HFFc6 (cell line): ENCODE measurements at places on chromosomes 5 and 9. TPM values are rescaled to one million over a fixed set of nuclear protein-coding genes. Genes with fewer than 3 reads are reported as not detected.

GRCh38 chr5:57311921-57312735, 138.3 kb downstream of the GPBP1 start:
- peaks cover 20% of the 10 kb centered on the region for H3K4me1 ChIP-seq
- no peak for DNase-seq
- H3K4me3 ChIP-seq: no peak overlapping the region
- H3K36me3 ChIP-seq: peaks cover 17% of the 10 kb centered on the region
- no peak overlapping the region for H3K27ac ChIP-seq
- H3K27me3 ChIP-seq: peaks cover 11% of the 10 kb centered on the region

DNA sequence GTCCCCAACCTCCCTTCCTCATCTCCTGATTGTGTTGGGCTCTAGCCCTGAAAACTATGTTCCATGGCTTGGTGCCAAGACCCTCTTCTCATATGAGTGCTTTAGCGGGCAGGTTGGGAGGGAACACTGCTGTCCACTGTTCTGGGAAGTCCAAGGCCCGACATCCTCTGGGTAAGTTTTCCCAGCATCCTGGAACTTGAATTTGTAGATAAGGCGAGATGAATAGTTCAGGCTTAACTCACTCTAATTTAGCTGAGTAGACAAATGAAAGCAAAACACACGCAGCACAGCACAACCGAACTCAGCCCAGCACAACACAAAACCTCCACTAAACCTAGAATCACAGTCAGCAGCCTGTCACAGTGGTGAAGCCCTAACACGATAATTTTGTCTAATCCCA, 95.3 kb upstream of the SLC28A3 start:
- no peak for DNase-seq
- no peak overlapping the region for H3K4me3 ChIP-seq
- H3K4me1 ChIP-seq: no peaks in the 10 kb centered on the region
- no peaks in the 10 kb centered on the region for H3K36me3 ChIP-seq

- peak within 1 kb of the TSS; percentile 96 for H3K4me3 ChIP-seq
- peak; percentile 98 for DNase-seq
- peaks cover 21% of the 10 kb centered on the region for H3K36me3 ChIP-seq
- peak within 1 kb of the TSS; percentile 97 for H3K27ac ChIP-seq
Observed at GRCh38 chr5:95822542-95823181, at the start of gene GLRX. TSS of gene GLRX (minus strand) at chr5:95822726. CDS start at chr5:95822662, 64 bp downstream.

TLR4 gene
- total RNA-seq: 1.8 to 18.5 TPM (median 17.8 TPM) in 3 replicates

GRCh38 chr9:110148891-110149290, 59.1 kb downstream of the C9orf152 start:
- no peak overlapping the region for H3K4me3 ChIP-seq
- no peak for DNase-seq
- H3K27me3 ChIP-seq: peaks cover 11% of the 10 kb centered on the region
- peaks cover 31% of the 10 kb centered on the region for H3K36me3 ChIP-seq
- H3K4me1 ChIP-seq: peaks cover 96% of the 10 kb centered on the region
- peak overlapping the region; percentile 58 for H3K27ac ChIP-seq

- no peak overlapping the region for H3K4me3 ChIP-seq
- H3K36me3 ChIP-seq: no peaks in the 10 kb centered on the region
- H3K4me1 ChIP-seq: peaks cover 21% of the 10 kb centered on the region
- no peak overlapping the region for H3K27ac ChIP-seq
- no peak for DNase-seq
- peaks cover 8% of the 10 kb centered on the region for H3K27me3 ChIP-seq
Observed at GRCh38 chr5:68375540-68375939, 160.0 kb downstream of the PIK3R1 start.

DNA sequence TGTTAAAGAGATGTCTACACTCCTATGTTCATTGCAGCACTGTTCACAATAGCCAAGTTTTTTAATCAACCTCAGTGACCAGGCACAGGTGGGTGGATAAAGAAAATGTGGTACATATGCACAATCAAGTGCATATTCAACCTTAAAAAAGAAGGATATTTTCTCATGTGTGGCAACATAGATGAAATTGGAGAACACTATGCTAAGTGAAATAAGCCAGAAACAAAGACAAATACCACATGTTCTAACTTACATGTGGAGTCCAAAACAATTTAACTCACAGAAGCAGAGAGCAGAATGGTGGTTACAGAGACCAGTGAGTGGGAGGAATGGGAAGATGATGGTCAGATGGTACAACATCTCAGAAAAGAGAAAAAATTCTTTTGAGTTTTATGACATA, 31.8 kb downstream of the ANXA1 start:
- peaks cover 40% of the 10 kb centered on the region for H3K4me1 ChIP-seq
- H3K36me3 ChIP-seq: no peaks in the 10 kb centered on the region
- no peak overlapping the region for H3K4me3 ChIP-seq
- H3K27ac ChIP-seq: no peak overlapping the region
- H3K27me3 ChIP-seq: peaks cover 4% of the 10 kb centered on the region; the same call in 1 of the 2 replicates
- no peak for DNase-seq

DNA sequence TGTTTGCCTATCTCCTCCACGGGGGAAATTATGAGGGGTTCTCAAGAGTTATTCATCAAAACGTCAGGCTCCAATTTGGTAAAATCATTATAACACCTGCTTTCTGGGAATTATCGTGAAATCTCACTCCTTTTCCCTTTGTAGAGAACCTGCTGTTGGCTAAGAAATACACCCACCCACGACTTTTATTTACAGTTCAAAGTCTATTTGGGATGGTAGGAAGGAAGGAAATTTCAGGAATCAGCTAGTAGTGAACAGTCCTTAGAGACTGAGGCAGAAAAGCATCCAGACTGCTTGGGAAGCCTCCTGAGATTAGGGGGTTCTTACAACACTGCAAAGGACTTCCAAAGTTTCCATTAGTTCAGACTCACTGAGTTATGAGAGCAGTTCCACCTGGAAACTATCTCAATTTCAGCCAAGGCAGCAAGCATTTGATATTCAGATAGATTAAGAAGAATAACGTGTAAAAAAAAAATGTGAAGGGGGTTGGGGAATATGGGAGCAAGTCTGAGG, 9.4 kb upstream of the SPDL1 start:
- DNase-seq: no peak
- H3K4me1 ChIP-seq: peaks cover 30% of the 10 kb centered on the region
- no peaks in the 10 kb centered on the region; the same call in 1 of the 2 replicates for H3K27me3 ChIP-seq
- H3K36me3 ChIP-seq: no peaks in the 10 kb centered on the region
- H3K4me3 ChIP-seq: no peak overlapping the region

DNA sequence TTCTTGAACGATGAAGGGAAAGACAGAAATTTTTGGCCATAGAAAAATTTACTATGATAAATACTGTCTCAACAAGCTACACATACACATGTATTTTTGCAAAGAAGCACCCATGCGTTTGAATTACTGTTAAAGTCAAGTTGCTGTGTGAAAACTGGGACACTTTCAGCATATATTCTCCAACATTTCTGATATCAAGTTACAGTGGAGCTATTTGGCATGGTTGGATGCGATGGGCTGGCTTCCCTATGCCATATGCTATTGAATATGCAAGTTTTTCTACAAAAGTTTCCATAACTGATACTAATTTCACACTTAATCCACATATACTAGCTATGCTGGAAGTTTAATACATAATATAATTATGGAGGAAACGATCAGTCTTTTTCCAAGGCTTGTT, 381.4 kb downstream of the CTNND2 start:
- no peak overlapping the region for H3K4me3 ChIP-seq
- no peaks in the 10 kb centered on the region; the same call in 1 of the 2 replicates for H3K27me3 ChIP-seq
- H3K4me1 ChIP-seq: no peaks in the 10 kb centered on the region
- H3K36me3 ChIP-seq: no peaks in the 10 kb centered on the region

- H3K4me1 ChIP-seq: peaks cover 20% of the 10 kb centered on the region
- no peaks in the 10 kb centered on the region; the same call in 1 of the 2 replicates for H3K27me3 ChIP-seq
- no peak overlapping the region for H3K27ac ChIP-seq
Observed at GRCh38 chr9:135864447-135865049, 42.8 kb downstream of the CAMSAP1 start.

PCDHGA7 gene
- total RNA-seq: 2.7 and 12.0 TPM in 2 replicates

GPR151 gene
- not detected in 3 replicates for total RNA-seq

RNF183 gene
- total RNA-seq: not detected in 3 replicates

DNA sequence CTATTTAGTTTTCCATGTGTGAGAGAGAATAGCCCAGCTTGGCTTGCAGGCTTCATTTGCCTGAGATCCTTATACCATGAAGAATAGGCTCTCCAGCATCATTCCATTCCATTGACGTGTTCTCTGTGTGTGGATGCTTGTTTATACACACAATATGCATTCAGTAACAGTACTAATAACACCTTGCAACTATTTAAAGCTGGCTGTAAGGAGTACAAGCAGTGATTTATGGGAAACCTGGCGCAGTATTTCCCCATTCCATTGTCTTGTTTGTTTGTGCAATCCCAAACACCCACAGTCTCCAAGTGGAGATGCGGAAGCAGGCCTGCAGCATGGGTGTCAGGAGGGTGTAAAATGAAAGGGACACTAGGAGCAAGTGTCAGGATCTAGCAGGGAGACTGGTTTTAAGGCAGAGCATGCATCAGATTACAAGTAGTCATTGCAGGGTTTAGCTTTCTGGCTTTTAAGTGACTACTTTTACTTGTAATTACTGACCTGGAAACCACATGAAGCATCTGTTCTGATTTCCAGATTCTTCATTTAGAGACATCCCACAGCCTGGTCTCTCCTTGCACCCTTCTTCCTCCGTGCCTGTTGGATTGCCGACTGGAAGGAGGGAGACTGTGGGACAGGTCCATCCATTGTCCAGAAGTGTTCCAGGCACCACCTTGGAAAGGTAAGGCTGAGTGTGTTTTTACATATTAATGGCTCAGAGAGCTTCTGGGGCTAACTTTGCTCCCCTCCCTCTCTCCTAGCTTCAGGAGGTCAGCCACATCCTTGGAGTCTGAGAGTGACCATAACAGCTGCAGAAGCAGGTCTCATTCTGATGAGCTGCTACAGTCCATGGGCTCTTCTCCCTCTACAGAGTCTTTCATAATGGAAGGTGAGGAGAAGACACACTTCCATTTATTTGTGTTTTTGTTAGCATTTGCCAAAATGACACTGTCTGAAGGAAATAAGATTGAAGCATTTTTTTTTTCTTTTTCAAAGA, 241.6 kb downstream of the ARHGEF28 start:
- no peak overlapping the region; the same call in 1 of the 2 replicates for H3K27ac ChIP-seq
- peak; percentile 60 for DNase-seq
- no peak overlapping the region for H3K4me3 ChIP-seq

TOR1B gene
- 33.2 to 40.4 TPM (median 39.8 TPM) in 3 replicates for total RNA-seq

DNA sequence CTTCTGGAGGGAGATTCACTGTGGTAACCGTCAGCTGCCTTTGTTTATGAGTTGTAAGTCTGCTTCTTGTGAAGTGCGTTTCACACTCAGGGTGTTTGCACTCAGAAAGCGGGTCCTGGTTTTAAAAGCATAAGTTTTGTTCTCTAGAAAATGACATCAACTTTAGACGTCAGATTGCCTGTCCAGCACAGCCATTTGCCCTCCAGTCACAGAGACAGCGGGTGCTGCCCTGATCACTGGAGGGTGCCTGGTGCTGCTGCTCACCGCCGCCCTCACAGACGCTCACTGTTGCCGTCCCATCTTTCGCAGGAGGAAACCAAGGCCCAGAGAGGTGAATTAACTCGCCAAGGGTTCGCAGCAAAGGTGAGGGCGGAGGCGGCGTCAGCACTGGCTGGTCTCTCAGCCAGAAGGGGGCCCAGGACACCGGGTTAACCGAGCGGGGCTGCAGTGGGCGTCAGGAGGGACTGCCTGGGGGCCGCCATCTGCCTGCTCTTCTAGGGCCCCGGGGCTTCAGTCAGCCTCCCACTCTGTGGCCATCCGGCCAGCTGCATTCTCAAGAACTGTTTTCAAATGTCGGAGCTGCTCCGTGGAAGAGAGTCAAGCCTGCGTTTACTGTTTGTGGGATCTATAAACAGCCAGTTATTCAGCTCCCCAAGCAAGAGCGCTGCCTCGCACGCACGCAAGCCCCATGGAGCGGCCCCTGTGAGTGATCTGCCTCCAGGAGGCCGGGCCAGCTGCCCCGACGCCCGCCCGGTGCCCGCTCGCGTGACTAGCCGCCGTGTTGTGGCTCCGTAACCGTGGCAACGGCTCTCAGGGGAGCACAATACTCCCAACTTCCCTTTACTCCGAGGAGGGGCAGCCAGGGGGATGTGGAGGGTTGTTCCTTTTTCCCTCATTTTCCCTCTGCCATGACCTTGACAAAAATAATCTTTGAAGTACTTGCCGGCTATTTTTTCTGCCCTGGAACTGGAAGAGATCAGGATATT, 43.4 kb upstream of the EXOC3 start:
- H3K4me1 ChIP-seq: peaks cover 53% of the 10 kb centered on the region
- H3K36me3 ChIP-seq: peaks cover 33% of the 10 kb centered on the region
- peak overlapping the region; percentile 100 for H3K27ac ChIP-seq
- DNase-seq: peak; percentile 98

- H3K27me3 ChIP-seq: peaks cover 4% of the 10 kb centered on the region; the same call in 1 of the 2 replicates
- H3K36me3 ChIP-seq: no peaks in the 10 kb centered on the region
- no peak overlapping the region for H3K4me3 ChIP-seq
- no peak overlapping the region for H3K27ac ChIP-seq
Observed at GRCh38 chr5:158819840-158820620, 279.7 kb downstream of the EBF1 start.

- H3K4me3 ChIP-seq: peak overlapping the region; percentile 63
- DNase-seq: peak; percentile 84
- peak overlapping the region; percentile 92 for H3K27ac ChIP-seq
- peaks cover under 1% of the 10 kb centered on the region; the same call in 1 of the 2 replicates for H3K27me3 ChIP-seq
- H3K36me3 ChIP-seq: no peaks in the 10 kb centered on the region
- H3K4me1 ChIP-seq: peaks cover 26% of the 10 kb centered on the region
Observed at GRCh38 chr5:80125962-80126480, 90.9 kb downstream of the THBS4 start.

- H3K27ac ChIP-seq: no peak overlapping the region
- H3K4me1 ChIP-seq: peaks cover 6% of the 10 kb centered on the region; the same call in 1 of the 2 replicates
- no peak overlapping the region for H3K4me3 ChIP-seq
- DNase-seq: no peak
- peaks cover 6% of the 10 kb centered on the region for H3K27me3 ChIP-seq
Observed at GRCh38 chr5:148899993-148900392, 73.6 kb downstream of the ADRB2 start.

DNA sequence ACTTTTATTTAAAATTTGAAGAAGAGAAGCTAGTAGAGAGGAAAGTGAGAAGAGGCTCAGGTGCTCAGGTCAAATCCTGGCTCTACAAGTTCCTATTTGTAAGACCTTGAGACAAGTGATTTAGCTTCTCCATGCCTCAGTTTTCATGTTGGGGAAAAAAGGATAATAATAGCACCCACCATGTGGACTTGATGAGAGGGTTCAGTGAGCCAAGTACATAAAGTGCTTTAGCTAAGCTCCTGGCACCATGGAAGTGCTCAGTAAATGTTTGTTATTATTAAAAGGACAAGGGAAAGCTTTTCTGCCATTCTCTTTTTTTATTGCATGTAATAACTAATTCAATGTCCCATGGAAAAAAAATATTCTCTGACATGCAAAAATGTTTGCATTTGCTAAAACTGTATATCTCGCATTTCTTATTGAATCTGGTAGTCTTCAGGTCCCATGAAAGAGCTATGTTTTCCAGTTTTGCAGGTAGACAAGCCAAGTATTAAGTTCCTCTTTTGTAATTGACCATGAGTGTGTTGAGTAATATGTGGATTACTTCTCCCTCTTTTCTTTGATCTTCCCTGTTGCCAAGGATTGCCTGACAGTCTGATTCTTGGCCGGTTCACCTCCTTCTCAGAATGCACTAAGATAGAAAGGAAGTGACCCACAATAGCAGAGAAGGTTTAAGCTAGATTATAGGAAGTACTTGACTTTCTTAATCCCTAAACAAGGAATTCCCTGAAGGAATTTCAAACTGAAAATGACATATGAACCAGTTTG, 45.6 kb upstream of the TRIM32 start:
- no peak for DNase-seq
- H3K4me3 ChIP-seq: no peak overlapping the region
- no peak overlapping the region for H3K27ac ChIP-seq
- no peaks in the 10 kb centered on the region; the same call in 1 of the 2 replicates for H3K27me3 ChIP-seq
- H3K36me3 ChIP-seq: peaks cover 6% of the 10 kb centered on the region; the same call in 1 of the 2 replicates
- H3K4me1 ChIP-seq: peaks cover 36% of the 10 kb centered on the region
